ENCODE measurements at places on chromosomes 5 and 9.

DNA sequence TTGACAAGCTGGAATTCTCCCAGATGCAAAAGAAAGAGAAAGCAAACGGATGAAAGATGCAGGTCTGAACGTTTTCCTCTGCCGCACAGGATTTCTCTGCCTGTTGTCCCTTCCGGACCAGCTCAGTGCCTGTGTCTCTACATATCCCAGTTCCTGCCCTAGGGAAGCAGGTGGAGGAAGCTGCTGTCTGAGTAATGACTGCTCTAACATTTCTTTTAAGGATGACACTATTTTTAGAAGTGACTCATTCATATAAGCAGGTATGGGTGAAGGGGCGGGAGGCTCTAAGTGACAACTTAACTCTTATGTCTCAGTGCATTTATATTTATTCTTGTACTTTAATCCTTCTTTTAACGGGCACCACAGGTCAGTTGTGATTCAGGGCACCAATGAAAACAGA is 128.8 kb downstream of the SLC24A2 start:
- DNase-seq = no peak

GRCh38 chr9:93183663-93184431 is at the start of gene WNK2:
TSS of gene WNK2 (plus strand) at chr9:93184139. CDS start at chr9:93184930, 791 bp downstream.
- peak; percentile 52 for DNase-seq

DNA sequence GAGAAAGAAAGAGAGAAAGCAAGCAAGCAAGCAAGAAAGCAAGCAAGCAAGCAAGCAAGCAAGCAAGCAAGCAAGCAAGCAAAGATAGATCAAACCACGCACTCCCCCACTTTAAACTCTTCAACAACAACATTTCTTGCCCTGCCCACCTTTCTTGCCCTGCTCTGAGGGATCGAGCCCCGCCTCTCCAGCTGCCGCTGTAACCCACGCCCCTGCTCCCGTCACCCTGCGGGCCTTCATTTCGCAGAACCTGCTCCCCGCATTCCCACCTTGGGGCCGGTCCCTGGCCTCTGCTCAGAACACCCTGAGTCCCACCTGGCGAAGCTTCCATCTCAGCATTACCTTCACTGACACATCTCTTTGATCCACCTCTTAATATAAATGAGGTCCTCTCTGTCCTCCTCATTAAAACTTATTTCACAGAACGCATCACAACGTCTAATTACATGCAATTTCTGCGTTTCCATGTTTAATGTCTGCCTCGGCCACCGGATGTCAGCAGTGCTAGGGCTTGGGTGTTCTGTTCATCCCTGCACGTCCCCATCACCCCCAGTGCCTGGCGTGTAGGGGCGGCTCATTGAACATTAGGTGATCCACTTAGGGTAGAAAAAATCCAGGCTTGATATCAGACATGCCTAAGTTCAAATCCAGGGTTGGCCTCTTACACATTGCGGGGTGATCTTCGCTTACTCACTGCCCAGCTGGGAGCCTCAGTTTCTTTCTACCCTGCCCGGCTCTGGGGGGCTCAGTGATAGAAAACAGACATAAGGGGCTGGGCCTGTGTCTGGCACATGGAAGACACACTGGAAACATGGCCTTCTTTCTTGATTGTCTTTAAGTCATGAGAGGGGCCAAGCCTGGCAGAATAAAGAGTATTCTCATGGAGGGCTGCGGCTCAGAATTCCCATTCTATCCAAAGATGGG is 187.6 kb downstream of the DAB2IP start:
- DNase-seq = peak; percentile 33

DNA sequence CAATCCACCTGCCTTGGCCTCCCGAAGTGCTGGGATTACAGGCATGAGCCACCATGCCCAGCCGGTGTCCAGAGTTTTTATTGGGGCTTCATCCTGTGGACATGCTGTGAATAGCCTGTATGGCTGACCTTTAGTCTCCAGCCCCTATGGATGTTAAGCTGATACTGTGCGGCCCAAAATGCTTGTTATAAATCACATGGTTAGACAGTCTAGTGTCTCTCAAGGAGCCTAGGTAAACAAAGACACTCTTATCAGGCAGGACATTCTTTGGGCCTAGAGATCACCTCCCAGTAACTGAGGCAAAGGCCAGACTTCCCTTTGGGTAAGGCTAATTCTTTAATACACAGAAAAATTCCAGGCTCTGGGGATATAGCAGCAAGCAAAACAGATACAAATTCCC is 22.0 kb upstream of the SLC46A2 start:
- DNase-seq = no peak

DNA sequence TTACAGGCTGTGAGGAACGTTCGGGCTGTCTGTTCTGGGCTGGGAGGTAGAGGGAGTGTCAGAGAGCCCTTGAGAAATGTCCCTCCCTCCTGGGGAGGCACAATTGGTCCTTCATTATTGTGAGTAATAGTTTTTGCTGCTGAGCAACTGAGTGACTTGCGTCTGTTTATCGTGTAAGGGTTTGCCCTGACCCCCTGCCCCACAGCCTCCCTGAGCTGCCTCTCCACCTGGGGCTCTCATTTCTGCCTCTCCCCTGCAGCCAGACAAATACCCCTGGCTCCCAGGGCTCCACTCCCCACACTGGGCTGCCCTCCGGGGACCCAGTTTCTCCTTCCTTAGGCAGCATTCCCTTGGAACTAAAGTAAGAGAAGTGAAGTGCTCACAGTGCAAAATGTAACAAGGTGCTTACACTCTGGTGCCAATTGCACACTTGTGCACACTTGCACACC is 174.9 kb upstream of the MVB12B start:
- no peak for DNase-seq

GRCh38 chr5:175027390-175027789 is 303.0 kb downstream of the MSX2 start:
- no peak for DNase-seq

DNA sequence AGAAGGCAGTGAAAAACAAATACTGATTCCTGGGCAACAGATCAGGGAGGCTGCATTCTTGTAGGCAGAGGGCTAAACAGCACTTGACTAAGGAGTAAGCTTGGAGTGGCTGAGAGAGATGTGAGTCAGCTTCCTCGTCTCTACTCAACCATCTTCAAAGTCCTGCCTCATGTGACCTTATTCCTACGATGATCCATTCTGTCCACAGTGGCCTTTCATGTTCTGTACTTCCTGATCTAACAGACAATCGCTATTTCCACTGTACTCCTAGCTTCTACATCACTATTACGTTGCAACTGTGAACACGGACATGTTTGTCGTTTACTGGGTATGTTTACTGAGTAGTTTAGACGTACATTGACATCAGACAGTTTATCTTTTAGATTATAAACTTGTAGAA is 365.4 kb downstream of the ARL15 start:
- DNase-seq = no peak

GRCh38 chr9:36664806-36665205 is 92.1 kb downstream of the MELK start:
- DNase-seq = no peak

DNA sequence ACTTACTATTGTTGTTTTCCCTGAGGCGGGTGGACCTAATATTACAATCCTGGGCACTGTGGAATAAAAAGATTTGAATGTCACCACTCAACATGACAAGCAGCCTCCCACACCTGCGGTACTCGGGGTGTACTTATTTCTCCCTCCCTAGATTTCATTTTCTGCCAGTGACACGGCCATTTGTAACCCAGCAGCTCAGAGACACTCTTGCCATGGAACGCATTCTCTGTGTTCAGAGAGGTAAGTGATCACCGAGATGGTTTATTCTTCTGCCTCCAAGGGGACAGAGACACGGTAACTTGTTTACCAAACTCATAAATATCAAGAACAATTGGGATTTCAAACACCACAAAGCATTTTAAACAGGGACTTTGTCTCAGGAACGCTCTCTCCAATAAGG is 11.2 kb downstream of the AK8 start:
- DNase-seq = no peak

GRCh38 chr5:170562875-170563228 is 59.0 kb downstream of the KCNIP1 start:
- DNase-seq = no peak

GRCh38 chr9:115118879-115119218 is 892 bp upstream of the TNC start:
- no peak for DNase-seq

- no peak for DNase-seq
Measured at GRCh38 chr9:36980148-36980974, 53.7 kb downstream of the PAX5 start.

Data from activated CD4-positive, CD25-positive, alpha-beta regulatory T cell treated with anti-CD3 and anti-CD28 coated beads, Interleukin-2, amount 50 U/mL, for 72 hours (primary cell).